ENCODE measurements at places on chromosomes 13 and 19.
A peak's percentile ranks its signal among the peaks of the same experiment; 100 is the strongest.

DNA sequence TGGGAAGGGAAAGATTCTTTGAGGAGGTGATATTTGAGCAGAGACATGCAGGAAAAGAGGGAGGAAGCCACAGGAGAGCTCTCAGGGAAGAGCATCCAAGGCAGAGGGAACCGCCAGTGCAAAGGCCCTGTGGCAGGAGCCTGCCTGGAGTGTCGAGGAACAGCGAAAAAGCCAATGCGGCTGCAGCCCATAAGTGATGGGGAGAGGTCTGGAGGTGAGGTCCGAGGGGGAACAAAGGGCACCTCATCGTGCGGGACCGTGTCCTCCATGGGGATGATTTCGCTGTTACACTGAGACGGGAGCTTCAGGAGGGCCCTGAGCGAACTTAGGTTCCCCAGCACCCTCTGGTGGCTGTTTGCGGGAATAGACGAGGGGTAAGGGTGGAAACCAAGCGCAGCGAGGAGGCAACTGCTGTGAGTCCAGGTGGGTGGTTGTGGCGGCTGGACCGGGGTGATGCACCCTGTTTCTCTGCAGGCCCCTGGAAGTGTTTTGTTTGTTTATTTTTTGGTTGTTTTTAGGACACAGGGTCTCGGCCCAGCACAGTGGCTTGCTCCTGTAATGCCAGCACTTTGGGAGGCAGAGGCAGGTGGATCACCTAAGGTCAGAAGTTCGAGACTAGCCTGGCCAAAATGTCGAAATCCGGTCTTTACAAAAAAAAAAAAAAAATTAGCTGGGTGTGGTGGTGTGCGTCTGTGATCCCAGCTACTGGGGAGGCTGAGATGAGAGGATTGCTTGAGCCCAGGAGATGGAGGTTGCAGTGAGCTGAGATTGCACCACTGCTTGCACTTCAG lies 5.9 kb upstream of the EHD2 start:
- peak; percentile 67 for DNase-seq

DNA sequence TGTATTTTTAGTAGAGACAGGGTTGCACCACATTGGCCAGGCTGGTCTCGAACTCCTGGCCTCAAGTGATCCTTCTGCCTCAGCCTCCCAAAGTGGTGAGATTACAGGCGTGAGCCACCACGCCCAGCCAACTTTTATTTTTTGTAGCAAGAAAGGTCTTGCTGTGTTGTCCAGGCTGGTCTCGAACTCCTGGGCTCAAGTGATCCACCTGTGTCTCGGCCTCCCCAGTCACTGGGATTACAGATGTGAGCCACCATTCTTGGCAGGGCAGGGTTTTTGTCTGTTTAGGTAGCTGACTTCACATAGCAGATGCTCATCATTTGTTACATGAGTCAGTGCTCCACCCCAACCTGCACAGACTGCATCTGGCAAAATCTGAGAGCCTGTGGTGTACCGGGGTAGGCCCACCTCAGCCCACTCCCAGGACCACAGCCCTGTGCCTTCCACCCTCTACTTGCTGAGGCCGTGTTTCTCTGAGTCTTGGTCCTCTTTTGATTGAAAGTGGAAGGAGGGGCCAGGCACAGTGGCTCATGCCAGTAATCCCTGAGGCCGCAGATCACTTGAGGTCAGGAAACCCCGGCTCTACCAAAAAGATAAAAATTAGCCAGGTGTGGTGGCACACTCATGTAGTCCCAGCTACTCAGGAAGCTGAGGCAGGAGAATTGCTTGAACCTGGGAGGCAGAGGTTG lies 4.2 kb upstream of the TNPO2 start:
- no peak for DNase-seq

- DNase-seq: peak; percentile 82
These were observed 5.1 kb downstream of the USE1 start for GRCh38 chr19:17220207-17220758.

DNA sequence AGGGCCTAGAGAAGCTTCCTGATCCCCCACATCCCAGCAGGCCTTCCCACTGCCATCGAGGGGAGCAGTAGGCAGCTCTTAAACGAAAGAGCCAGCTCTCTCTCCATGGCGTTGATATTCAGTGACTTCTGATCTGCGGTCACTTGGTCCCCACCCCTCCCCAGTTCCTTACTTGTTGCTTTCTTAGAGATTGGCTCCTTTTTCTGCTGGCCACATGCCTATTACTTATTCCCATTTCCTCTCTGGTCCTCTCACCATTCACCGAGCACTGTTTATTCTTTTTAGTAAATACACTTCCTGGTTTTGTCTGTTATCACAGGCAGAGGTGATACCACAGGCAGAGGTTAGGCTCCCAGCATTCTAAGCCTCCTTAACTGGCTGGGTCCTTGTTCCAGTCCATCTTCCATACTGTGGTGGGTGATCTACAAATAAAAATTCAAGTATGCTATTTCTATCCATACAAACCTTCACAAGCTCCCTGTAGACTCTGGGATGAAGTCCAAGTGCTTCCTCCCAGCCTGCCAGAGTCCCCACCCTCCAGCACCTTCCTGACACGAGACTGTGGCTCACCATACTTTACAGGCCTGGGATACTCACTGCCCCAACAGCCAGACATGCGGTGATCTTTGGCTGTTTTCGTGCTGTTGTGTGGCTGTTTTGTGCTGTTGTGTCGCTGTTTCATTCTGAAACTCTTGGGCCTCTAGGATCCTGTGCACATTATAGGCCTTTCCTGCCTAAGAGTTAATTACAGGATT lies 315.9 kb downstream of the ATP8A2 start:
- no peak for DNase-seq

DNA sequence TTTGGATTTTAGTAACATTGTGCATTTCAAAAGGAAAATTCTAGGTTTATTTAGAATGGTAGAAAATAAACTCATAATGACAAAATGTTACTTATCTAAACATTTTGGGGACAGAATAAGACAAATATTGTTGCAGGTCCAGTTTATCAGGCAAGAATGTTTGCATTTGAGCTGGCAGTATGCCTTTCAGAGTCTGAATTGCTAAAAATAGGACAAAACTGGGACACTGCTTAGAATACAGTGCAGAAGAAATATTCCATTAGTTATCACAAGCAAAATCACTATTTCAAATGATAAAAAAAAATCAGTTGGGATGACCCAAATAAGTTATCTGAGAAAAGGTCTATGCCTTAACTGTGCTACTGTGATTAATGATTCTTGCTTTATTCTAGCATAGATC lies 870.3 kb upstream of the MIR17HG start:
- no peak for DNase-seq

GRCh38 chr19:43726736-43727592 lies 11.1 kb downstream of the IRGC start:
- no peak for DNase-seq

DNA sequence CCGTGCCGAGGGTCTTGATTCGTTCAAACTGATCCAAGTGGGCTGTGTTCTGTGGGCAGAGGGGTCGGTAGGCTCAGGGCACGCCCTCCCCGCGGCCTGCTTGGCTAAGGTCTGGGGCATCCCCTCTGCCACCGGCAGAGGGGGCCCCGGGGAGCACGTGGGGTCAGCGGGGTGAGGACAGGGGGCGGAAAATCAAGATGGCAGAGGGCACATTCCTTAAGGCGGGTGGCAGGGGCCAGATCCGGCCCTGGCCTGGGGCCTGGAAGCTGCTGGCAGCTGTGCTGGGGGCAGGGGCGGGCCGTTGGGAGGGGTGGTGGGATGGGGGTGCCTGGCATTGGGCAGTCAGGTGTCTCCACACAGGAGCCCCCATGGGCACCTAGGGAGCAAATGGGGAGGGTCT lies 10.7 kb downstream of the PRKACA start:
- no peak for DNase-seq

DNA sequence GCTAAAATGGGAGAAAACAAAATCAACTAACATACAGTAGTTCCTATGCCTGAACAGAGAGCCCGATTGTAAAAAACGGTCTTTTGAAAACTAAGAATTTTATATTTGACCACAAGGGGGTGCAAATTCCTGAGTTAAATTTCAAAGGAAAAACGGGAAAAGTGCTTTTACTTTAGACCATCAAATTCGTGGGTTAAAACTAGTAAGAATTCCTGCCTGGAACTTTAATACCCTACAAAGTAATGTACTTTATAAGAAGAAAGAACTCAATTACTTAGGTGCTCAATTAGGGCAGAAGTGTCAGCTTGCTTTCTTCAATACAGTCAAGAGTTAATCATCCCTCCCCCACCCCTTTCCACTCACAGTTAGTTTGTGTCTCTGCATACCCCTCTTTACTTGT lies 69.8 kb downstream of the KCNRG start:
- DNase-seq: no peak

DNA sequence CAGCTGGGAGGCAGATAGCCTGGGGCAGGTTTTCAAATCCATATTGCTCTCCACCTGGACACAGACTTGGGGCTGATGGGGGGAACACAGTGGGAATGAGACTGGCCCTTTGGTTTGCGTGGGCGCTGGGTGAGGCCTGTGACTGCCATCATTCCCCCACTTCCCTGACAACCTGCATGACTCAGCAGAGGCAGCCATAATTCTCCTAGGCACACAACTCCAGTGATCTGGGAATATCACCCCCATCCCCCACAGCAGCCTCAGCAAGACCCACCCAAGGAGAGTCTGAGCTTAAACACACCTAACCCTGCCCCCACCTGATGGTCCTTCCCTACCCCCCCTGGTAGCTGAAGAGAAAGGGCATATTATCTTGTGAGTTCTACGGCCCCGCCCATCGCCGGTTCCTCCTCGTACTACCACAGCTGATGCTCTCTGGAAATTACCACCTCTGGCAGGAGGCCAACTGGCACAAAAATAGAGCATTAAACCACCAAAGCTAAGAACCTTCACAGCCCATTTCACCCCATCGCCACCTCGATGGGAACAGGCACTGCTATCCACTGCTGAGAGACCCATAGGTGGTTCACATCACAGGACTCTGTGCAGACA lies 71.0 kb downstream of the RNF17 start:
- no peak for DNase-seq

DNA sequence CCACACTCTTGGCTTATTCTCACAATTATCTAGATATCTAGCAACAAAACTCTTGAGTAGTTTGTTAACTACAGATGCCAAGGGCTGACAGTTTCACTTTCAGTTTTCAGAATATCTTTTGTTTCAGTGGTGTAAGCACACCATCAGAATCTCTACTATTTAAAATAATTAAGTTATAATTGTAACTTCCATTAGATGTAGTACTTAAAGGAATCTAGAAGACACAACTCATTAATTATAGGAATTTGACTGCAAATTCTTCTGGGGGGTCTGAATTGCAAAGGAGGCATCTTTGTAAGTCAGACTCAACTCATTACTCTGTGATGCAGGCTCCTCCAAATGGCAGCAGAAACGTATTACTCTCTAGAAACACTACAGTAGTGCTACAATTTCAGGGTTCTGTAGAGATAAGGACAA lies 44.9 kb upstream of the USPL1 start:
- peak; percentile 72 for DNase-seq

- no peak for DNase-seq
These were observed 4.1 kb downstream of the U2AF2 start for GRCh38 chr19:55658846-55659459.

GRCh38 chr19:35000647-35001501 lies 751 bp downstream of the GRAMD1A start:
- DNase-seq: peak; percentile 37
